ENCODE measurements at places on chromosomes 12 and 14. TPM values are rescaled to one million over a fixed set of nuclear protein-coding genes. Genes with fewer than 3 reads are reported as not detected.

DNA sequence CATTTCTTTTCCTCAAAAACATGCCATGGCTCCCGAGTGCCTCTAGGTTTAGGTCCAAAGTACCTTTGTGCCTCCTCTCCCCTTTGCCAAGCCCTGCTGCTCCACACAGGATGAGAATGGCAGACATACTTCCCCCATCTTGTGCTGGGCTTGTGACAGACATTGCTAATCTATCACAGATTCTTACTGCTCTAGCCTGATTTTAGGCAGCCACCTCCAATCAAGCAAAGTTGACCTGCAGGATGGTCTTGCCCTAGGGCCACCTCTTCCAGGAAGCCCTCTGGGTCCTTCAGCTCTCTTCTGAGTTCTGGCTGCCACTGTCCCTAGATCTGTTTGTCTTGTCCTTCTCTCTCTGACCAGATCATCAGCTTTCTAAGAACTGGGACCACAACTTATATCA lies 20.5 kb downstream of the FOXN4 start:
- no peak for DNase-seq

DNA sequence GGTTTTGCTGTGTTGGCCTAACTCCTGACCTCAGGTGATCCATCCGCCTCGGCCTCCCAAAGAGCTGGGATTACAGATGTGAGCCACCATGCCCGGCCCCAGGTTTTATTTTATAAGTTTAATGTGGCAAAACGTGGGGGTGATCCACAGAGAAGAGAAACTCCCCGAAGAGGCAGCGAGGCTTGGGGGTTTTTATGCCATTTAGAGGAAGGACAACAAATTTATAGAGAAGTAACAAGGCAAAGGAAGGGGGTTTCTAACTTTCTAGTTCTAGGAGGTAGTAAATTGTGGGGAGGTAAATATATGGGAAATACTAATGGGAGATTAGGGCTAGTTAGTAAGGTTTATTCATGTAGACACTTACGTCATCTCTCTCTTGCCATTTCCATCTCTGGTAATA lies 17.2 kb upstream of the PHC1 start:
- DNase-seq = no peak

DNA sequence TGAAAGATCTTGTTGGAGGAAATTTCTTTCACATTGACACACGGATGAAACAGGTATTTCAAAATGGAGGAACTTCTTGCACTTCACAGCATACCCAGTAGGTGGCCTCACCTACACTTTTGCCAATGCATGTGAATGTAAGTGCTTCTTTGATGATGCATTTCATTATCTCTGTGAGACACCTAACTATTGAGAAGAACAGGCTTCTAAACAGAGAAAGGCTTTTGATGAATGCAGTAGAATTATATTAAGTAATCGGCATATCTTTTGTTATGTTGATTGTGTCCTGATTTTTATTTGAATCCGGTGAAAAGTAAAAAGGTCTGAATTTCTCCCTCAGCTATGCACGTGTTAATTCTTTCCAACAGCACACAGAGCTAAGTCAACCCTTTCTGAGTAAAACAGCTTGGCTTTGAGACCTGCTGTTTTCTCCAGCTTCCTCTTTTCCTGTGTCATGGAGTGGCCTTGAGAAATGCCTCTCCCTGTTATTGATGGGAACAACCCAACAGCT lies 399.0 kb downstream of the NAV3 start:
- peak; percentile 58 for DNase-seq

DNA sequence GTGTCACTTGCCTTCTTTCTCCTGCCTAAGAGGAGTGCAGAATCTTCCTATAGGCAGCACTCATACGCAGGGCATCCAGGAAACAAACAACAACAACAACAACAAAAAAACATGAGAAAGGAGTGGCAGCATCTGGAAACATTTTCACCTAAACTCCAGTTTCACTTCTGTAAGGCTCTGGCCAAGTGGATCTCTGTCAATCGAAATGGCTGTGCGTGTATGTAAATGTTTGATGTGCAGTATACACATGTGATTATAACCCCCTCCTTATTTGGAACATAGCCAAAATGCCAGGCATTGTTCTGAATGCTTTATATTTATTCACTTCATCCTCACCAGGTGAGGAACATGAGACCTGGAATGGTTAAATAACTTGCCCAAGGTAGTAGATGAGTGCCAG lies 76.8 kb downstream of the COX16 start:
- DNase-seq = no peak

- no peak for DNase-seq
These were observed 30.8 kb upstream of the SNX6 start for GRCh38 chr14:34660796-34661195.

GRCh38 chr14:65132855-65133254 lies 30.5 kb upstream of the MAX start:
- DNase-seq = no peak

GRCh38 chr14:46136456-46136855 lies 515.1 kb downstream of the RPL10L start:
- DNase-seq = no peak

DNA sequence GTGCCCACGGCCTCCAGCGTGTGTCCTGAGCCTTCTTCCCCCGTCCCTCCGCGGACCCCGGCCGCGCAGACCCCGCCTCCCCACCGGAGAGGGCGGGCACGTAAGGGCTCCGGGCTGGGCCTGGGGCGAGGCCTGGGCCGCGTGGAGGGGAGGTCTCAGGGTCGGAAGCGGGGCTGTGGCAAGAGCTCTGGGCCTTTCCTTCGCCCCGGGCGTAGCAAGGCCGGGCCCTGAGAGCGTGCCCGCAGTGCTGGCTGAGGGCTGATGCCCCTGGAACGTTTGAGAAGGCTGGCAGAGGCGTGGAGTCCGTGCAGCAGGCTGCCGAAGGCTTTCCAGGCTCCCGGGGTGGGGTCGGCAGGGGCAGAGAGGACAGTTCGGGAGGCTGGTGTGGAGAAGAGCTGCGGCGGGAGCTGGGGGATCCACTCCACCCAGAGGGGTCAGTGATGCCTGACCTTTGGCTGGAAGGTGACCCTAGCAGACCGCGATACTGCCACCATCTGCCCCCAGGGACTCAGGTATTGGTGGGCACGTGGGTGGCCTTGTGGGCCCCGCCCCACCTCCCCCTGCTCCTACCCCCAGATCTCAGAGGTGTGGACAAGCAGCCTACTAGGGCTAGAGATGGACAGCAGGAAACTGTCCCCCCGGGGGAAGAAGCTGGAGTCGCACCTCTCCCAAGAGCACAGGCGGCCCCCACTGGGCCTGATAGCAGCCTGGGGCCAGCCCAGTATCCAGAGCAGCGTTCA lies 558 bp downstream of the TEX22 start:
- no peak for DNase-seq

DNA sequence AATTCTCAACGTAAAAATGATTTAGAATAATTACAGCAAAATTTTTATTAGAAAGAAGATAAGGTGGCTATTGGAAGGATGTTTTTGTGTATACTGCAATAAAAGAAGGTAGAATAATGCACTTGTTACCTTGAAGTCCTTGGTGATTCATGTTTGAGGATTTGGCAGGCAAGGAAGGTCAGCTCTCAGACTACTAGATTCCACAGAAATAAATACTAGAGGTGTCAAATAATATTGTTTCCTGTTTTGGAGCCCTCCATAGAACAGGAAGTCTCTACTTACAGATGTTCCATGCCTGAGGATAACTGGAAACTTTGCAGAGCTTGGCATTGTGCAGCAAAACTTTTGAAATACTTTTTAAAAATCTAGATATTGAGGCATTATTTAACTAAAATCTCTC lies 284.3 kb upstream of the SYT1 start:
- peak; percentile 11 for DNase-seq

Gene GZMH
- total RNA-seq = not detected

DNA sequence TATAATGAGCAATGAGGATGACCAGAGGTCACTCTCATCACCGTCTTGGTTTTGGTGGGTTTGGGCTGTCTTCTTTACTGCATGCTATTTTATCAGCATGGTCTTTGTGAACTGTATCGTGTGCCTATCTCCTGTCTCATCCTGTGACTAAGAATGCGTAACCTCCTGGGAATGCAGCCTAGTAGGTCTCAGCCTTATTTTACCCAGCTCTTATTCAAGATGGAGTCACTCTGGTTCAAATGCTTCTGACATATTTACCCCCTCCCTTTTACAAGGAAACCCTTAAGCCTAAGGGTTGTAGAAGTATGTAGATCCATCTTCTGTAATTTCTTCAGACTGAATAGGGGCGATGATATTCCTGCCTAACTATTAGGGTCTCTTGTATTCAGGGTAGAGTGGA lies 8.4 kb downstream of the IFI27L1 start:
- DNase-seq = no peak

DNA sequence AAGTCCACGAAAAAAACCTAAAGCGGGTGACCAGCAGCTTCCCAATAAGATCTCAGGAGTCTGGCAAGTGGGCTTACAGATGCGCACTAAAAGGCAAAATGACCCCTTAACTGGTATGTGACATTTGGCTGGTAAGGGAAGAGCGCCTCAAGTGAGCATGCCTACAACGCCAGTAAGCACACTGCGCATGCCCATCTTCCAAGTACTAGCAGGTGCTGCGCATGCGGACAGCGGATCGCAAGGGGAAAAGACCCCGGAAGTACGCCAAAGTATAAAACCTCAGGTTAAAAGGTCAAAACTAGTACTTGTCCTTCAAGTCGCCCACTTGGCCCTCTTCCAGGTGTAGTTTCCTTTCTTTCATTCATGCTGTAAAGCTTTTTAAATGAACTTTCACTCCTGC lies 518.5 kb upstream of the MDGA2 start:
- no peak for DNase-seq

Gene OTX2
- total RNA-seq = not detected

Data from MCF 10A (cell line).